ENCODE measurements at places on chromosomes 4 and X. TPM values are rescaled to one million over a fixed set of nuclear protein-coding genes. Genes with fewer than 3 reads are reported as not detected.

Gene DRP2
- 0.51 TPM for total RNA-seq

Gene PDCL2
- total RNA-seq, result not detected

Gene TEX13C
- not detected for total RNA-seq

Gene ZRSR2
- 2.1 TPM for total RNA-seq

Gene TLR1
- total RNA-seq, result under 0.01 TPM

Gene PFKFB1
- not detected for total RNA-seq

Gene USO1
- 27.0 TPM for total RNA-seq

Gene RTL9
- not detected for total RNA-seq

Gene AMBN
- total RNA-seq, result not detected

Gene CT45A5
- total RNA-seq, result not detected

Gene HOPX
- total RNA-seq, result 51.0 TPM

Gene HDX
- total RNA-seq, result 3.7 TPM

Gene SUPT20HL1
- not detected for total RNA-seq

Gene ADGRG2
- 16.5 TPM for total RNA-seq

Gene CXorf49
- not detected for total RNA-seq

Gene LDB2
- 3.2 TPM for total RNA-seq

Gene NOA1
- total RNA-seq, result 20.5 TPM

Data from mesangial cell (primary cell).